ENCODE measurements at places on chromosomes 5 and 9. TPM values are rescaled to one million over a fixed set of nuclear protein-coding genes. Genes with fewer than 3 reads are reported as not detected.

DNA sequence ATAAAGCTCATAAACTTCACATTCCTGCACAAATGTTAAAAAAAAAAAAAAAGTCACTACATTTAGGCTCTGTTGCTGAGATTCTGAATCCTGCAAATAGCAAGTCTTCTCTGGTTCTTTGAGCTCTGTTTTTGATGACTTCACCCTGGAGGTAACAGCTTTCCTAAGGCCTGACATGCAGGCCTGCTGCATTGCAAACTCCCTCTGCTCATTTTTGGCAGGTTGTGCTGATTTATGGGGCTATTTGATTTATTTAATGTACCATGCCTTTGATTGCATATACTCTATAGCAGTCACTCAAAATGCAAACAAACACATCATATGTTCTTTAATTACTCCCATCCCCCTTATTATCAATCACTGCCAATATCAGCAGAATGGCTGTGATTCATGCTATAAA, 416.1 kb upstream of the IZUMO3 start:
- DNase-seq: no peak

DNA sequence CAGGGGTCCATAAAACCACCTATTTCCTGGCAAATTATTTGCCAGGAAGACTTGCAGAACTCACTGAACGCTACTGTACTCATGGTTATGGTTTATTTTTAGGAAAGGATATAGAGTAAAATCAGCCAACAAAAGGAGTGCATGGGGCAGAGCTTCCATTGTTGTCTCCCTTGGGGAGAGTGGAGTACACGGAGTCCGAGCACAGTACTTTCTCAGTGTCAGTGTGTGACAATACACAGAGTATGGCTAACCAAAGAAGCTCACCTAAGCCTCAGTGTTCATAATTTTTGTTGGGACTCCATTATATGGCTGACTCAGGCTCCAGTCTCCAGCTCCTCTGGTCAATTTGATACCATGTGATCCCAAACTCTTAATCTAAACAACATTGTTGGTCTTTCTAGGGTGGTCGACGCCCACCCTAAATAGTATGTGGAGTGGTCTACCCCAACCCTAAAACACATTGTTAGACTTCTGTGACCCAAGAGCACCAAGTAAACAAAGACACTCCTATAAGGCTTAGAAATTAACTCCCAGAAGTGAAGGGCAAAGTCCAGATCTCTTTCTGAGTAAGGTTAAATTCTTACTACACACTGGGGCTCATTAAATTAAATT, 74.9 kb downstream of the SLC44A1 start:
- DNase-seq: no peak

- DNase-seq: no peak
Observed at GRCh38 chr5:59107692-59108091, 524.8 kb downstream of the RAB3C start.

DNA sequence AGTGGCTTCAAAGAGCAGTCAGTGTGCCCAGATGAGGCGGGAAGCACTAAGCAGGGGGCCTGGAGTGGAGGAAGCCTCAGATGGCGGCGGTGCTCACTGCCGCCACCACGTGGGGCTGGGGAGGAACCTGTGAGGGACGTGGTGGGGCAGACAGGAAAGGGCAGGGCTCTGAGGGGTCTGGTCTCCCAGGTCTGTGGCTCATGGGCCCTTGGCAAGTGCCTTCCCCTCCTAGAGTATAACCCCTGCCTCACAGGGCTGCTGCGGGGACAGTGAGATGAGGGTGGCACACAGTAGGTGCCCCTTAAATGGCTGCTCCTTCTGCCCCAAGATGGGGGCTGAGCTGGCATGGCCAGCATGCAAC, 26.6 kb downstream of the NR5A1 start:
- no peak for DNase-seq

- DNase-seq: no peak
Observed at GRCh38 chr9:70170151-70170790, 88.5 kb upstream of the SMC5 start.

GRCh38 chr9:89765211-89765946, 160.6 kb downstream of the GADD45G start:
- no peak for DNase-seq

- DNase-seq: no peak
Observed at GRCh38 chr9:110898358-110898757, 139.9 kb downstream of the LPAR1 start.

GRCh38 chr9:20041697-20042081, 252.9 kb upstream of the SLC24A2 start:
- DNase-seq: no peak

The SHOC1 gene
- total RNA-seq: not detected

GRCh38 chr5:89988998-89989655, 420.4 kb downstream of the CETN3 start:
- DNase-seq: no peak

The RNF38 gene
- total RNA-seq: 27.4 TPM

DNA sequence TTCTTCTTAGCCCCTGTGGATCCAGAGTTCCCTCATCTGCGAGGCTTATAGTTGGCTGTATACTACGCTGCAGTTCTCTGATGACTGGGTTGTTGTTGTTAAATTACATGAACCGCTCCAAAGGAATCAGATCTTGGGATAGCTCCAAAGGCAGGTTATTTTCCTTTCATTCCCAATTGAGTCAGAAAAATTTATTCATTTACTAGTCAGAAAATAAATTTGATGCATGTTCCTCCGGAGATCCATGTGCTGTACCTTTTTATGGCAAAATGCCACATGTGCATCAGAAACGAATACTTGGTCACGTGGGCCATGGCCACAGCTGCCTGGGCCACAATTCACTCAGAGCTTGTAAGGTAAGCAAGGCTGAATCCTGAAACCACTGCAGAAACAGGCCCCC, 304.0 kb downstream of the NR2F1-AS1 start:
- no peak for DNase-seq

- DNase-seq: no peak
Observed at GRCh38 chr9:108961151-108961550, 27.0 kb downstream of the ABITRAM start.

The BSPRY gene
- 0.35 TPM for total RNA-seq

DNA sequence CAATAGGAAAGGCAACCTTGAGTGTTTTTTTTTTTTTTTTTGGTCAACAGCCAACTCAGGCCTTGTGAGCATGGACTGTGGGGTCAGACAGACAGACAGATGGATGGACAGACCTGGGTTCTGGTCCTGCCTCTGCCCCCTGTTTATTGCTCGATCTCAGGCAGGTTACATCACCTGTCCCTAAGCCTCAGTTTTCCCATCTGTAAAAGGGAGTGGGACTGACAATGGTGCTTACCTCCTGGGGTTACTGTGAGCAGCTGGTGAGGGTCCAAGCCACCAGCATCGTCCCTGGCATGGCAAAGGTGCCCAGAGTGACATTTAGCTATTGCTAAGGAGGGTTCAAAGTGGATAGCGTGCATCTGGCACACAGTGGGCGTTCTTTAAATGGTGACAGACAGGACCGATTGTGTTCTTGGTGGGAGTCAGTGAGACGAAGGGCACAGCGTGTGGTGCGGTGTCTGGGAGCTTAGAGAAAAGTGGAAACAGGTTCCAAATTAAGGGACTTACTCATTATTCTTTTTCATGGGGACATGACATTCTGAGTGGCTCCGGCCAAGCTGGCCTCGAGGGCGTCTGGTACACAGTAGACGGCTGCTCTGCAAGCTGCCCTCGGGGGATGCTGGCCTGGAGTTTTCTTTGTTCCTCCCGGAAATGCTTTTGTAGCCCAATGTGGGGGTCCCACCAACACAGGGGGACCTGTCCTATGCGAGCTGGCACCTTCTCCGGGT, 72.1 kb downstream of the COL27A1 start:
- DNase-seq: peak; percentile 9

The C5orf34 gene
- total RNA-seq: 0.73 TPM

DNA sequence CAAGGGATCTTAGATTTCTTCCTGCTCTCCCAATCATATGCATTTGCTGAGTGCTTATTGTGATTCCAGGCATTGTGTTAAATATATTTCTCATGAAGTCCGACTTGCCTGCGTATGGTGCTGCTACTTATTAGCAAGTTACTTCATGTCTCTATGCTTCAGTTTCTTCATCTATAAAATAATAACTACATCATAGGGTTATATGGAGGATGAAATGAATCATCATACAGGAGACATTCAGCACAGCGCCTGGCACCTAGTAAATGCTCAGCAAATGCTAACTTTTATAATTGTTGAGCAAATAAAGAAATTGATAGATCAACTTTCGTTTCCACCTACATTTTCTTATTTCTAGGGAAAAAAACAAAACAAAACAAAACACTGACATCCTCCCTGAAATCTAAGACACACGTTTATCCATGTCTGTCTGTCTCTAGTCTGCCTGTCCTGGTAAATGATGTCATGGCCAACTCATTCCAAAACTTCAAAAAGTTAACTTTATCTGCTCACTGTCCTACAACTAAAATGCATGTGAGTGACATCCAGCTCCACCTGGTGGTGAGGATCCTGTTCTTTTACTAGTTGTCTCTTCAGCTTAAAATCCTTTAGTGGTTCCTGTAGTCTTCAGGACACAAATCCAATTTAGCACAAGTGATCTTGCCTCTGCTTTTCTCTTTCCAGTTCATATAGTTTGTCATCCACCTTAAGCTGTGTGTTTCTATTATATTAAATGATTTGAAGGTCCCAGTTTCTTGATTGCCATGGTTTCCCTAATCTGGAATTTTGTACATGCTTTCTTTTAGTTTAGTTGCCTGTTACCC, 27.7 kb downstream of the PPP3R2 start:
- no peak for DNase-seq

DNA sequence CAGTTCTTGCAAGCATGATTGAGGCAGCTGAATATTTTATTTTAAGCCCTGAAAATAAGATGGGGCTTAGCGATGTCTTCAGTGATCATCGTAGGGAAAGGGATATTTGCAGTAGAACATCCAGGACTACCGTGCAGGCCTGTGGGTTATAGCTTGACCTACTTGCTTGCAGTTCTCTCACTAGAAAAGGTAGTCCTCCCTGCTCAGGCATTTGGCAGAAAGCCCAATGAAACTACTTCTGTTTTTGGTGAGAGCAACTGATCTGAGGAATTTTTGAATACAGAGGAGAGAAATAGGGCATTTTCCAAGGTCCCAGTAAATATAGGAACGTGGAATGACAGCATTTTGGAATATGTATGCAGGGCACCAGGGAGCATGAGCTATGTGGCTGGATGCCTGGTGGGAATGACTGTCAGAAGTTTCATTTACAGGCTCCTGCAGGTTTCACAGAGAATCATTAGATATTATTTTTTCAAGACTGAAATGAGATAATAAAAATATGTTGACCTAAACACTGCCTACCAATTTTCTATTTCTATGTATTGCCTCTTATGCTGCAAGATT, 417.9 kb upstream of the ACTBL2 start:
- DNase-seq: no peak

DNA sequence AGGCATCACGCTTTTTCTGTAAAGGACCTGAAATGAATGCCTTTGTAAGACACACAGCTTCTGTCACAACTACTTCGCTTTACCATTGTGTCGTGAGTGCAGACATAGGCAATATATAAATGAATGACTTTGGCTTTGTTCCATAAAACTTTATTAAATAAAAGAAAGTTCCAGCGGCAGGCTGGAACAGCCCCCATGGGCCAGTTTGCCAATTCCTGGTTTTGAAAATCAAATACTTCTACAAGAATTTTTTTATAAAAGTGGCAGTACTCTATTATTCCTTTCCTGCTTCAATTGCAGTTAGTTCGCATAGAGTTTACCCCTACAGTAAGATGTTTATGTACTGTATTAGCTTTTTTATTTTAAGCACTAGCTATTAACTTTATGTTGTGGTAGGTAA, 53.7 kb downstream of the SRFBP1 start:
- DNase-seq: no peak

The ORM2 gene
- not detected for total RNA-seq

The SERF1A gene
- total RNA-seq: 6.7 TPM

The ENTPD2 gene
- total RNA-seq: 2.7 TPM

DNA sequence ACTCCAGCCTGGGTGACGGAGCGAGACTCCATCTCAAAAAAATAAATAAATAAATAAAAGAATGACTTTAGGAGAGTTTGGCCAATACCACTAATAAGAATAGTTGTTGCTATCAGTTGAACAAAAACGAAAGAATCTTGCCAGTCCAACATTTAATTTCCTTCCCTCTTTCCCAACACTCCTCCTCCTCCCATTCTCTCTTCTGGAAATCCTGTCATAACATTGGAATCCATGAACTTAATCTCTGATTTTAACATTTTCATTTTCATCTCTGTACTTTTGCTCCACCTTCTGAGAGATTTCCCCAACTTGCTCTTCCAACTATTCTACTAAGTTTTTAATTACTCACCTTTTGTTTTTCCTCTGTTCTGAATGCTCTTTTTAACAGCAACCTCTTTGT, 42.8 kb upstream of the CDK20 start:
- no peak for DNase-seq

- peak; percentile 91 for DNase-seq
Observed at GRCh38 chr5:177366528-177367322, 9.0 kb downstream of the RGS14 start.

DNA sequence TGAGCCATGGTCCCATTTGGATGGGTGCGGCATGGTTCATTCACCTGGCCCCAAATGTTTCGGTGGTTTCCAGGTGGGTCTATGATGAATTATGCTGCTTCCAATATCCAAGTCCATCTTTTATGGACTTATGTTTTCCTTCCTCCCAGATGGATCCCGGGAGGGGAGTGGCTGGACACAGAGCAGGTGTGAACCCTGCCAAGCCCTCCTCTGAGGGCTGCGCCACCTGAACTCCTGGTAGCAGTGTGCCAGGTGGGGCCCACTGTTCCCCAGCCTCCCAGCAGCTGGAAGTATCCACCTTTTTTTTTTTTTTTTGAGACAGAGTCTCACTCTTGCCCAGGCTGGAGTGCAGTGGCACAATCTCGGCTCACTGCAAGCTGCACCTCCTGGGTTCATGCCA, 42.9 kb downstream of the WNK2 start:
- no peak for DNase-seq

The MPDZ gene
- total RNA-seq: 62.6 TPM

The STING1 gene
- total RNA-seq: 47.2 TPM

DNA sequence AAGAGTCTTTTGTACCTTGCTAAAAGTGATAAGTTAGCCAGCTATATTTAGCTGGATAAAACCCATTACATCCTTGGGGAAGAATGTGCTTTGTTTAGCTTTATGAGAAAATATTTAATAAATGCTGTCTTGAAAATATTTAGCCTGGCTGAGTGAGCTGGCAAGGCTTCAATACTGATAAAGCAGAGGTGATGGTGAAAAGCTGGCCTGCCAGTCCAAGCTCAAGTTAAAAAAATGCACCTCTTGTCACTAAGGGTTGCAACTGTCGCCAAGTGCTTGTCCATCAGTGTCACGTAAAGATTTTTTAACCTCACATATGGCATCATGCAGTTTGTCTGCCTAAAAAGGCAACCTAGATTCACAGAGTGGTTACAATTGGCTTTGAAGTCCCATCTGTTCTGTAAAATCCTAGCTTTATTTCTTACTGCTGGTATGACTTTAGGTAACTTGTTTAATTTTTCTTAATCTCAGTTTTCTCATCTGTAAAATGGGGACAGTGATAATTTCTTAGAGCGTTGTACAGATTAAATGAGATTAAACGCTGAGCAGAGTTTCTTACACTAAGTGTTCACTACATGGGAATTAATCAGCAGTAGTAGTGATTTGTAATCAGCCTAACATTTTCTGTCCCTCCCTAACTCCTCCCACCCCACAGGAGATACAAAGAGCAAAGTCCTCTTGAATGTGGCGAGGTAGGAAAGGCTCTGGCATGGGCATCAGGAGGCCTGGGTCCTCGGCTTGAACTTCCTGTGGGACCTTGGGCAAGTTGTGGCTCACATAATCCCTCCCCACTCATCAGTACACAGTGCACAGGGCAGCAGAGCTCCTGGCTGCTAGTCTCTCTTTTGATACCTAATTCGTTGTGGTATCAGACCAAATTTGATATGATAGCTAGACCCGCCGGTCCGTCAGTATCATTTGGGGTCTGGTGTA, 48.7 kb downstream of the PIK3R1 start:
- DNase-seq: no peak

GRCh38 chr5:5344606-5345005, 77.9 kb upstream of the ICE1 start:
- no peak for DNase-seq
